NCI-H524 (cell line): ENCODE measurements at places on chromosomes 1 and 21.

DNA sequence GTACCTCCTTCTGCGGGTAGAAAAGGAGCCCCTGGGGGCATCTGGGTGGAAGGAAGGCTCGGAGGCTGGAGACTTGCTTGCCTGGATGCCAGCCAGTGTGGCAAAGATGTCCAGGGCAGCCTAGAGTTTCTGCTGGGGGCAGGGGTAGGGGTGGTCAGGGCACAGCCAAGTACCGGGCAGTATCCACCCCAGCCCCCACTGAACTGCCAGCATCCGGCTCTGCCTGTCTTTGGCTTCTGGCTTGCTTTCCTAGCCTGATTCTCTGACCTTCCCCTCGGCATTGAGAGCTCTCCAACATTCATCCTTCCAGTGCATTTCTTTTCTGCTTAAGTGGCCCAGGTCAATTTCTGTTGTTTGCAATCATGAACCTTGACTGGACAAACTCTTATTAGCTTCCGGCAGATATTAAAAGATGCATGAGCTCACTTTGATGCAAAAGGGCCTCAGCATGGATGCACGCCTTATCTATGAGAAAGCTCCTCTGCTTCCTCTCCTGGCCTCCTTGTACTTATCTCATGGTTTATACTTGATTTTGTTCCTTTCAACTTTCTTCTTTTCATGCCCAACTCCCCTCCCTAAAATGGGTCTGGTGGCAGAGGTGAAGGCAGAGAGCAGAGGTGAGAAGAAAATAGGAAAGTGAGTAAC, 116.9 kb downstream of the HLCS start:
- no peak for DNase-seq

- peak; percentile 80 for DNase-seq
Observed at GRCh38 chr1:40979241-40980067, at the start of gene CTPS1. CTPS1 (plus strand) TSS chr1:40979696; CDS start chr1:40983291, 3,595 bp downstream.

DNA sequence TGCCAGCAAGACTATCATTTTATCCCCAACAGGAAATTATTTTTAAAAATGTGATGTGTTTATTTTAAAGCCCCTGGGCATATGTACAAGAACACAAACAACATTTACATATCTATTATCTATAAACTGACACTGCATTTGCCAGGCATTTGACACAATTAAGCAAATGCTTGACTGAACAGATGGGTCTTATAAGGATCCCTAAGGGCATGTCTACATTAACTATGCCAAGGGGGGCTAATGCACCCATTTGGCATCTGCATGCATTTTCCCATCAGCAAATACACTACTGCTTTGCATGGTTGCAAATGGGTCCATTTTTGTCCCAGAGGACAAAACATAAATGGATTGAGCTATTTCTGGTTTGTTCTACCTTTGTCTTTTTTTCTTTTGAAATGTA, 884.8 kb upstream of the B3GALT2 start:
- peak; percentile 81 for DNase-seq

DNA sequence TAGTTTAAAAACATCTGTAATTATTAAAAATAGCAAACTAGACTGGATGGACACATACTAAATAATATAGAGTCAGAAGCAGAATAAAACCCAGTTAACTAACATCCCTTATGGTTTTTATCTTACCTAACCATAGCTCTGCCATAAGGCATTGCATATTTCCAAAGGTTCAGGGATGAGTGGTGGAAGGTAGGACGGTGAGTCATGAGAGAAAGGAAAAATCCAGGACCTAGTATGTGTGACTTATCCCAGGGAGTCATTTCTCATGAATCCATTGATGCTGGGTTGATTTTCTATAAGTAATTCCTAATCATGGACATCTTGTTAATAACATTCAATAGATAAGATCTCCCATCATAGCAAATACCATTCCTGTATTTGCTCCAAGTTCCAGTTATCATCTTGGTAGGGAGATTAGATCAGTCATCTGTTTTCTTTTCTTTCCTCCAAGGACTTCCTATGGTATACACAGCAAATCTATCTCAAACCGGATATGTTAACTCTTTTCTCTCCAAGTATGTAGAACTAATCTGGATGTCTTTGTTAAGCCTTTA, 490.7 kb upstream of the B3GALT2 start:
- DNase-seq, result no peak

GRCh38 chr1:7690496-7691182, 80.5 kb upstream of the VAMP3 start:
- no peak for DNase-seq

DNA sequence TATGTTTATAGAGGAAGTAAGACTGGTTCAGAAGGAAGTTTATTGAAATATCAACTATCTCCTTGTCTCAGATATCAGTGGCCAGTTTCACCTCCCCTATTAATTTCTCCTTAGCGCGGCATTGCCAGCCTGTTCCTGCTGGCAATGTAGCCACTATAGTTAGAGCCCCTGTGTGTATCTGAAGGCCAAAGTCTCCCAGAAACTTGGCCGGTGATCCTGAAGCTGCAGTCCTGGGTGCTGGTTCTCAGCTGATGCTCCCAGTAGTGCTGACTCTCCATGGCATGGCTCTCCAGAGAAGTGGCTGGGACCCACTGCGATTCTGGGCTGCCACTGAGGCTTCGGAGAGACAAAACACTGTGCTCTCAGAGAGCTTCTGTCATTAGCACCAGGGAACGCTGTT, 59.9 kb downstream of the TNN start:
- no peak for DNase-seq

DNA sequence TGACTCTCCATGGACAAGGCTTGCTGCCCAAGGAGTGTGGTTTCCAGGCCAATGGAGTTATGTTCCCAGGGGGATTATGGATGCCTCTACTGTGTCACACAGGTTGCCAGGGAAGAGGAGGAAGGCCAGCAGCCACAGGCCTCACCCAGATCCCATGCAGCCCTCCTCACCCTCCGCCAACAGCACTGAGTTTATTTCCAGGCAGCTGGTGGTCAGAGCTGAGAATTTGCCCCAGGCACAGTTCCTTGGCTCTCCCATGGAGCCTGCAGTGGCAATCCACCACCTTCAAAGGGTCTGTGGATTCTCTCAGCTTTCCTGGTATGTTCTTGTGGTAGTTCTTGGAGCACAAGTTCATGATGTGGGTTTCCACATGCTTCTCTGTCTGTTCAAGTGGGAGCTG, 79.2 kb downstream of the NTNG1 start:
- no peak for DNase-seq

DNA sequence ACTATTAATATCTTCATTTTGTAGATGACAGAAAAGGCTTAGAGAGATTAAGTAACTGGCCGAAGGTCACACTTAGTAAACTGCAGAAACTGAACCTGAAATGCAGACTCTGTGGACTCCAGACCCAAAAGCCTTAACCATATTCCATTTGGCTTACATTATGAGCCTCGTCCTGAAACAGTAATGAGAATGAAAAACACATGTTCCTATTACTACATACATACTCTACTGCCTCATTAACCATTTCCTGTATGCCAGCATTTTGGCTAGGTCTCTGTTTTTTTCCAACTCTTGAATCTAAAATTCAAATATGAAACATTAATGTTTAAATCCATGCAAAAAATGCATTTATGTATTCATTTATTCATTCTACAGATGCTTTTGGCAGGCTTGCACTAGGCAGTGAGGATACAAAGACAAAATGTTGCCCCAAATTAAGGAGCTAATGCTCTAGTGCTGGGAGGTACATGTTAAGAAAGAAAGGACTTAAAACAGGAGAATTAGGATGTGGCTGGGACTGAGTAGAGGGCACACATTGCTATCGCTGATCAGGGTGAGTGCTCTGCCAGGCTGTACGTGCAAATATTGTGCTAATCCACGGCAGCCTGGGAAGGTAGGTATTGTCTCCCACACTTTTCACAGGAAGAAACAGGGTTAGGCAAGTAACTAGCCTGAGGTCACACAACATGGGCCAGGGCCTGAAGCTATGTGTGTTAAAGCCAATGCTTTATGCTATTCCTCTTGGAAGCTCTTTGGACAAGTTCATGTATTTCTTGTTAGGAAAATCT, 14.0 kb downstream of the DEGS1 start:
- no peak for DNase-seq

GRCh38 chr1:170857955-170858354, 77.4 kb upstream of the MROH9 start:
- DNase-seq, result no peak

GRCh38 chr1:181002582-181003172, 20.0 kb downstream of the STX6 start:
- DNase-seq, result no peak

DNA sequence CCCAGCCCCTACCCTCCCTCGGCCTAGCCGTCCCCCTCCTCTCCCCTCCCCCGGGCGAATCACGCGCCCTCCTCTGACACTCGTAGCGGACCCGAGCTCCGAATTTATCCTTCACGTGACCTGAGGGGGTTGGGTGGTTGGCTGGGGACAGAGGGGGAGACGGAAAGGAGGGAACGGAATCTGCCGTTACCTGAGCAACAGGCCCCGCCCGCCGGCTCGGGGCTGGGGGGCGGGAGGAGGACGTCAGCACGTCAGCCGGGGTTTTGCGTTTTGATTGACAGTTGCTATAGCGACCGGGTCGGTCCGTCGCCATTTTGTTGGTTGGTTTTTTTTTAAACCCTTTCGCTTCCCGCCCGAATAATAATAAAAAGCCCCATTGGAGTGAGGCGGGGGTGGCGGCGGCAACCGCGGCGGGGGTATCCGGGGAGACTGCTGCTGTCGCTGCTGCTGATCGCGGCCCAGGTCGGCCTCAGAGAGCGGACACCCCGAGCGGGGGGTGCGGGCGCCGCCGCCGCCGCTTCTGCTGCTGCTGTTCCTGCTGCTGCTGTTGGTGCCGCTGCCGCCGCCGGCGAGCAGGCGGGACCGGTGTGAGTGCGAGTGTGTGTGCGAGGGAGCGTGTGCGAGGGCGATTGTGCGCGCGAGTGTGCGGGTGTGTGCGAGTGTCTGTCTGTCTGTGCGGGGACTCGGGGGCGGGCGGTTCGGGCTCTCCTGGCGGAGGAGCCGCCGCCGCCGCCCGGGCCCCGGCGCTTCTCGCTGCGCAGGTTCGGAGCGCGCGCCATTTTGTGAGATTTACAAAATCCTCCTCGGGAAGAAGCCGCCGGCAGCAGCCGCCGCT, at the start of gene DYRK1A:
Gene DYRK1A, plus strand, starts transcription at position 292 of the 835 bp plus-strand sequence. CDS start 53,602 bp downstream, outside the sequence.
- DNase-seq, result peak; percentile 100
